Muscle of leg (tissue), 16 donors: ENCODE measurements at places on chromosomes 6 and 20. TPM values are rescaled to one million over a fixed set of nuclear protein-coding genes. Genes with fewer than 3 reads are reported as not detected.

DNA sequence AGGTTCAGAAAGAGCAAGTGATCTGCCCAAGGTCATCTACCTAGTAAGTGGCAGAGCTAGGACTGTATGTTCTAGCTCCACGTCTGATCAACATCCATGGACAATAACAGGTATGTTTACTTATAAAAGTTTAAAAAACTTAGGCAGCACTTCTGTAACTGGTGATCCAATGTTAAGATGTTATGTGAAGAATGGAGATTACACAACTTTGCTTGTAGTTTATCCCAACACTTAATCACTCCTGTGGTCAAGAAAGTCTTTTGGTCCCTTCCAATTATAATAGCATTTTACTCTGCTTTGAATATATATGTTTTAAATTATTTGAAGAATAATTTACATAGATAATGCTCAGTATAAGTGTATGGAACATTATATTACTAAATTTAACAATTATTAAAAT, 4.8 kb downstream of the FBXO30 start:
- no peak overlapping the region for H3K27ac ChIP-seq
- H3K36me3 ChIP-seq: peaks cover 12% of the 10 kb centered on the region
- DNase-seq: no peak
- H3K4me1 ChIP-seq: no peaks in the 10 kb centered on the region
- H3K4me3 ChIP-seq: no peak overlapping the region
- H3K27me3 ChIP-seq: no peaks in the 10 kb centered on the region

GRCh38 chr6:148271711-148272439, 70.8 kb upstream of the SASH1 start:
- H3K27ac ChIP-seq: peak overlapping the region; percentile 95
- H3K4me3 ChIP-seq: peak overlapping the region; percentile 33
- no peaks in the 10 kb centered on the region for H3K27me3 ChIP-seq

GRCh38 chr20:36875702-36876472, at the start of gene TLDC2:
Gene TLDC2, plus strand, starts transcription at chr20:36876138. Its CDS starts 37 bp downstream, at chr20:36876175.
- no peak for DNase-seq
- peaks cover 8% of the 10 kb centered on the region for H3K27me3 ChIP-seq
- no peaks in the 10 kb centered on the region for H3K4me1 ChIP-seq
- no peak within 1 kb of the TSS for H3K27ac ChIP-seq

The KCNS1 gene
- 0.04 TPM for total RNA-seq
